Stomach (tissue), 19 donors: ENCODE measurements at places on chromosomes 11 and 22. TPM values are rescaled to one million over a fixed set of nuclear protein-coding genes. Genes with fewer than 3 reads are reported as not detected.

The SLC1A2 gene
- total RNA-seq = 13.3 TPM

The OR2AT4 gene
- not detected for total RNA-seq

- peak; percentile 89 for DNase-seq
Observed at GRCh38 chr11:441418-442274, at the start of gene ANO9. Gene ANO9, minus strand, starts transcription at chr11:442011. Its CDS starts 85 bp downstream, at chr11:441926.

GRCh38 chr22:31960767-31961166 is 16.4 kb downstream of the YWHAH start:
- DNase-seq = no peak

DNA sequence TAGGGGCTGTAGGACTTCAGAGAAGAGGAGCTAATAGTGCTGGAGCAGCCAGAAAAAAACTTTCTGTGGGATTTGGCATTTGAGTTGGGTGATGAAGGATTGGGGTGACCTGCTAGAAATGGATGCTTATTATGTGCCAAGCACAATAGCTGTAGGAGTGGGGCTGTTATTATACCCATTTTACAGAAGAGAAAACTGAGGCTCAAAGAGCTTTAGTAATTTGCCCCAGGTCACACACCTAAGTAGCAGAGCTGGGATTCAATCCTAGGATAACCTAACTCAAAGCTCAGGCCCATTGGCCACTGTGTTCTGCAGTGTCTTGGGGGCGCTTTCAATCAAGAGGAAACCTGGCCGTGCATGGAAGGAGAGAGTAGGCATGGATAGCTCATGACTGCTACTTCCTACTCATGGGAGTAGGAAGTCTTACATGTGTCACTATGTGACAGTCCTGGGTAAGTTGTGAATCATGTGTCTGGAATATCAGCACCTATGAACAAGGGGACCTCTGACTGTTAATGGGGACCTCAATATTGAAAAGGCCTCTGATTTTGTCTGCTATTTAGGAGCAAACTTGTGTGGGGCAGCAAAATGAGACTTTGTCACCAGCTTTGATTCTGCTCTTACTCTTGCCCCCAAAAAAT is 6.1 kb upstream of the ELF5 start:
- no peak for DNase-seq

GRCh38 chr11:35663408-35663702 is 780 bp downstream of the TRIM44 start:
- no peak for DNase-seq

- DNase-seq = no peak
Observed at GRCh38 chr11:43576320-43576802, 104.2 kb upstream of the HSD17B12 start.

- DNase-seq = no peak
Observed at GRCh38 chr11:12158909-12159308, 48.5 kb downstream of the MICAL2 start.

GRCh38 chr22:30253205-30253852 is 6.8 kb upstream of the LIF start:
- DNase-seq = peak; percentile 43

GRCh38 chr11:87447606-87448005 is 409.9 kb downstream of the TMEM135 start:
- DNase-seq = no peak

GRCh38 chr11:15621565-15621964 is 506.8 kb downstream of the INSC start:
- DNase-seq = peak; percentile 73

DNA sequence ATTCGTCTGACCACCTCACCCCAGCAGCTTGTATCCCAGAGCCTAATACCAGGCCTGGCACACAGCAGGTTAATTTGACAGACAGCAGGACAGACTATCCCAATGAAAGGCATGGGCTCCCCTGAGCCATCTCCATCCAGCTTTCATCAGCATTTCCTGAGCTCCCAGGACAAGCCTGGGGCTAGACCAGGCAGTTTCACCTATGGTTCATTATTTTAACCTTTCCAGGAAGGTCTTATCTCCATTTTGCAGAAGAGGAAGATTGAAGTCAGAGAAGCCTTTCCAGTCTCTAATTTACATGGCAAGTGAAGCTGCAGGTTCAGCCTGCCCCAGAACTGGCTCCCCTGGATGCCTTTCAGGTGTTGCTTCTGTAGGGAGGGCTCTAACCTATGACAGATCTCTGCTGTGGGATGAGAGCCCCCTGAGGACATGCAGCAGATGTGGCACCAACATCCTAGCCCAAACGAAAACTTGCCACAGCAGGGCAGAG is 17.0 kb downstream of the ARRB1 start:
- DNase-seq = no peak
